ENCODE measurements at places on chromosomes 12 and 14. TPM values are rescaled to one million over a fixed set of nuclear protein-coding genes. Genes with fewer than 3 reads are reported as not detected.

Gene NTN4
- total RNA-seq = 23.5 TPM

Gene FGD4
- total RNA-seq = 47.6 TPM

- DNase-seq = no peak
Measured at GRCh38 chr14:73811164-73811503, 40.5 kb upstream of the PTGR2 start.

- no peak for DNase-seq
Measured at GRCh38 chr12:105229371-105229770, 6.6 kb downstream of the APPL2 start.

Gene TMEM253
- 1.8 TPM for total RNA-seq

Gene P2RX2
- 2.8 TPM for total RNA-seq

GRCh38 chr12:40241741-40242140, 16.9 kb downstream of the LRRK2 start:
- no peak for DNase-seq

GRCh38 chr12:55019784-55020183, at the start of gene NEUROD4:
NEUROD4 (plus strand) TSS chr12:55019974; CDS start chr12:55026440, 6,466 bp downstream.
- peak; percentile 72 for DNase-seq

- DNase-seq = no peak
Measured at GRCh38 chr14:61213920-61214319, 67.2 kb downstream of the TMEM30B start.

DNA sequence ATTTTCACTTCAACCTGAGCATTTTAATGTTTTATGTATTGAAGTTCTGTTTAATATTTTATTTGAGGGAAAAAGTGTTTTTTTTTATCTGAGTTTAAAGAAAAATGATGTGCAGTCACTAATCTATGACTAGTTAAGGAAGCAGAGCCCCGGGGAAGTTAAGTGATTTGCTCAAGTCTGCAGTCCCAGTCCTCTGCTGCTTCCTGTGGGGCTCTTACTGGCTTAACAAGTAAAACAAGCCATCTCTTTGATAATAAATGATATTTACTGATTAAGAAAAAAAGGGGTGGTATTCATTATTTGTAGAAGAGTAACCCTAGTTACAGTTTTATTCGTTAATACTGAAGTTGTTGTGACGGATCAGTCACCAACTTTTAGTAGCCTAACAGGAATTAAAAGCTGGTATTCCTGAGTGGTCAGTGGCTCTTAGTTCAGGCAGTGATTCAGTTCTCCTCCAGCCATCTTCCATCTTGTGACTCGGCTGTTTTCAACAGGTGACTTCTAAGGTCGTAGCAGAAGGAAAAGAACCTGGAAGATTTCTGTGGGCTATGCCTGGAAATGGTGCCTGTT, 21.7 kb downstream of the BICDL1 start:
- no peak for DNase-seq

GRCh38 chr12:99259040-99259934, 388.3 kb upstream of the GARIN6 start:
- no peak for DNase-seq

DNA sequence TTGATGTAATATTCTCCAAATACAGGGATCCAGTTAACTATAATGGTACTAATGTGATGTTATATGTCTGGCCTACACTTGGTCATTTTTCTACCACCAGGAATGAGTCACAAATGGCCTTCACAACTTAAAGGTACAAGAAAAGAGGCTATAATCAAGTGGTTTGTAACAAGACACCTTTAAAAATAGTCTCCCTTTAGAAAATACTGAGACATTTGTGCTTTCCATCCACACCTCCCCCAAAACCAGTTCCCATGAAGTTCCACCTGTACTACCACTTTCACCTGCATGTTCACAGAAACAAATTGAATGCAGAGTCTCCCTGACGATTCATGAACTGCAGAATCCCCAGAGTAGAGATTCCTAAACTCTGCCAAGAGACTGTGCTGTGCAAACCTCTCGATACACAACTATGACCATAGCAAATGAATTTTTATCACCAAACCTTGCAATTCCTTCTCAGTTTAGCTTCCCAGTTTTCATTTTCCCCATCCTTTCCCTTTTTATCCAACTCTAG, 6.0 kb downstream of the BTG1 start:
- DNase-seq = no peak

- DNase-seq = no peak
Measured at GRCh38 chr12:19744705-19745218, 305.5 kb downstream of the AEBP2 start.

GRCh38 chr14:20986811-20987210, 3.0 kb upstream of the METTL17 start:
- DNase-seq = no peak

Gene DDIT3
- total RNA-seq = 32.3 TPM

DNA sequence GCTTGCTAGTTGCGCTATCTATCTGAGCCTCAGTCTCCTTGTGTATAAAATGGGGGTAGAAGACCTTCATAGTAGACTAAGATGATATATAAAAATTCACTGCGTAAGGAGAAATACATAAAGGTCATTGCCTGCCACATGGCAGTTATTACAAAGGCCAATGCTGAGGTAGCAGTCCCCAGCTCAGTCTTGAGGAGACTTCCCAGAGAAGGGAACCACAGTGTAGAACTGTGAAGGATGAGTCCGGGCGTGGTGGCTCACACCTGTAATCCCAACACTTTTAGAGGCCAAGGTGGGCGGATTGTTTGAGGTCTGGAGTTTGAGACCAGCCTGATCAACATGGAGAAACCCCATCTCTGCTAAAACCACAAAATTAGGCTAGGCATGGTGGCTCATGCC, 17.1 kb upstream of the SP7 start:
- no peak for DNase-seq

GRCh38 chr12:6708960-6709394, 8.4 kb upstream of the PIANP start:
- DNase-seq = no peak

DNA sequence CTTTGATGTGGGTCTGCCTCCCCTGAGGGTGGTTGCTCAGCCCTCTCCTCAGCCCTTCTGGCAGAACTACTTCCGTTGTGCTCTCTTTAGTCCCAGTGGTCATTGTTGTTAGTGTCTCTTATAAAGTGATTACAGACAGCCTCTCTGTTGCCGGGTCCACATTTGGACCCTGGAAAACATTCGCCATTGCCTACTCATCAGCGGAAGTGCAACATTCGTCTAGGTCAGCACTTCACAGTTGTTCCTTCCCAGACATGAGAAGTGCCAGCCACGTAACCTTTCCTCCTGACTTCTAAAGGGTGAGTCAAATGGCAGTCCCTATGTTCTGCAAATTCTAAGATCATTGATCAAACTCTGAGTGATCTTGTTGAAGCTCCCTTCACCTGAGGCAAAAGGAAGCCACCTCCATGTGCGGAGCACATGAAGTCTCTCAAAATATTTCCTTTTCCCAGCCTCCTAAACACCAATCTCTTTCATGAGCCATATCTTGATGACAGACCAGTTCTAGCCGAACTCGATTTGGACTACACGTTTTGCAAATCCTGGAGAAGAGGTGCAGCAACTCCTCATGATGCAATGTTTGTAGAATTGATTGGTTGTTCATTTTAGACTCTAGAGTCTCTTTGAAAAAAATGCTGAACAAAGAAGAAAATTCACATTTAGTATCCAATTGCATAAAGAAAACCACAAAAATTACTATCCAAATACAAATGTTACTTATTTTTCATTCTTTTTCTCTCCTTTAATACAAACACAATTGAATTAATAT, 163.8 kb downstream of the RPL10L start:
- no peak for DNase-seq

GRCh38 chr14:88901189-88901588, 76.7 kb downstream of the TTC8 start:
- DNase-seq = no peak

DNA sequence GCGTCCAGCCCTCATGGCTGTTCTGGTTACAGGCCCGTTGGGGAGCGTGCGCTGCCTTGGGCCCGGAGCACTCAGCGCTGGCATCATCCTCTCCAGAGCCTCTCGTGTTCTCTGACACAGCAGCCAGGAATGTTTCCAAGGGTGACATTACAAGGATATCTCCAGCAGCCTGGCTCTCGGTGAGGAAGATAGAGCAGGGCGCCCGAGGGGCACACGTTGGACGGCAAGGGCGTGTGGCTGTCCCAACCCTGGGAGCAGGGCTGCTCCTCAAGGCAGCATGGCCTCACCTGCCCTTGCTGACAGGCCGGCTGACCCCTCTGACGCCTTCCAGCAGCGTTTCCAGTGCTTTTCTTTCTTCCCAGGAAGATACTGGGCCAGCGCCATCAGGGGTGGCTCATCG, 14.4 kb downstream of the LRCOL1 start:
- no peak for DNase-seq

GRCh38 chr12:11941606-11942337, 129.0 kb upstream of the BCL2L14 start:
- no peak for DNase-seq

DNA sequence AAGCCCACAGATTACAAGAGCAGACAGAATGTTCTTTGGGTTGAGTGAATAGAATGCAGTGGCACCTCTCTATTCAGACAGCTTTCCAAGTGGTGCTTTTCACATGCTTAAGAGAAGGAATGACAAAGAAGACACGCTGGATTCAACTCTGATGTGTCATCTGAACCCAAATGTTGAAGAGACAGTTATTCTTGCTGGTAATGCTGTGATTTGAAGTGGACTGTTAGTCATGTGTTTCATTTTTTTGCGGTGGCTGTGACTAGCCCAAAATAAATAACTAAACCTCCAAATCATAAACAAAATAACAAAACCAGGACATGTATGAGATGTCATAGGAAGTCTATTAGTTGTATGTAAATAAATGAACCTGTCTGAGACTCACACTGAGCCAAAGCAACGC, 391.8 kb upstream of the PRICKLE1 start:
- no peak for DNase-seq

DNA sequence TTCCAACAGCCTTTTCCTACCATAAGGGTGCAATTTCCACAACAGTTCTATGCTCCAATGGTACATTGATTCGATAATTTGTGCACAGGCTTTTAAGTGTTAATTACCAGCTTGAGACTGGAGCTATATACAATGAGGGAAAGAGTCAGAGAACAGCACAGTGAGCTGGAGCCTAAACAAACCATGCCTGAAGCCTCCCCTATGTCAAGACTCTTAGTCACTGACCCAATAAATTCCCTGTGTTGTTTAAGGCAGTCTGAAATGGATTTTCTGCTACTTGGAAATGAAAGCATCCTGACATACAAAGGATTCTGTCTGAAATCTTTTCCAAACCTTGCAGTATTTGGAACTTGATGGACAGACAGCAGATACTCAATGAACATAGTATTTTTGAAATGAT, 149.0 kb downstream of the EFCAB11 start:
- no peak for DNase-seq

DNA sequence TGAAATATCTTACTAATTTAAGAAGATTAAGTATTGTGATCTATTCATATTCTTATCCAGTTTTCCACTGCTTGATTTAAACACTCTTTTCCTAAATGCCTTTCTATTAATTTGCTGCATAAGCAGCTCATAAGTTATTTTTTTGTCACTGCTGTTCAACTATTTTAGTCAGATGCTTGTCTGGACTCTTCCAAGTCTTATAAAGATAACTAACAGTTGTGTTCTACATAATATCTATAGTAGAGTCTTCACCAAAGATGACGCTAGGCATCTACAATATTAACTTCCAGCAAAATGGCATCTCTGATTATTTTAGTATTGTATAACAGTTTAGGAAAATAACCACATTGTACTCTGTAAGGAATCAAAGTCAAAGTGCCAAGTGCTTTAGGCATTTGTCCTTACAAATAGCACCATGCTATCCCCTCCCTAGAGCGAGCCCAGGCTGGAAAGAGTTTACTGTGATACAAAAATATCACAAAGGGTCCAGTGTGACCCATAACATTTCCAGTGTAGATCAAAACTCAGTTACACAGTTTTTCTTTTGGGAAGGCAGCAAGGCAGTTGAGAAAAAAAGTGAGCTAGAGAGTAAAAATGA, 98.2 kb downstream of the DENND5B start:
- no peak for DNase-seq

DNA sequence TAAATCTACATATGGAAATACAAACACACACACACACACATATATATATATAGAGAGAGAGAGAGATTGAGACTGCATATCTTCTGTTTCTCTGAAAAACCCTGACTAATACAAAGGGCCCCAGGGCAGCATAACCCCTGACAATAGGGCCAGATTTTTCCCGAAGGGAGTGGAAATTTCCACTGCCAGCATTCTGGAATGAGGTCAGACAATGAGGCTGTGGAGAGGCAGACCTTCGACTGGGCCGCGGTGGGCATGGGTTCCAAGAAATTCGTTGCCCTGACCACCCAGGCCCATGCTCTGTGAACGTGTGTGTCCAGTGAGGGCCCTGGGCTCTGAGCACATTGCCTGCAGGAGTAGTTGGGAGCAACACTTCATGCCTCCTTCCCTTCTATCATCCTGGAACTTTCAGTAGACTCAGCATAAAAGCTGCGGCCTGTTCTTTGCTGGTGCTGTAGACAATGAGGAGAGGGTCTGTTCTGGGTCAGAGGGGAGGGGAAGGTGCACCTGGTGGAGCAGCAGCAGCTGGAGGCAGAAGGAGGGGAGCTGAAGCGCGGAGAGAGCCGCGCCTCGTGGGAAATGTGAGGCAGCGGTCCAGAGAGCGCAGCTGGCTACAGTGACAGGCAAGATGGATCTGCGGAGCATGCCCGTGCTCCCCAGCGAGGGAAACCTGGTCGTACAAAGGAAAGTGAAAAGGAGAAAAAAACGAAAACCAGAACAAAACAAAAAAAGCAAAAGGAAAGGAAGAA, 25.6 kb upstream of the CCDC60 start:
- DNase-seq = no peak

Gene ASPG
- total RNA-seq = 0.29 TPM

All from type B pancreatic cell (in vitro differentiated cells).